Activated CD8-positive, alpha-beta memory T cell treated with anti-CD3 and anti-CD28 coated beads, Interleukin-2, amount 10 ng/mL, durations not matched to agents 7 days and 5 days (primary cell): ENCODE measurements at places on chromosomes 11 and 22. TPM values are rescaled to one million over a fixed set of nuclear protein-coding genes. Genes with fewer than 3 reads are reported as not detected.

GRCh38 chr11:124898711-124899110 is 1.0 kb upstream of the ROBO4 start:
- DNase-seq = no peak

DNA sequence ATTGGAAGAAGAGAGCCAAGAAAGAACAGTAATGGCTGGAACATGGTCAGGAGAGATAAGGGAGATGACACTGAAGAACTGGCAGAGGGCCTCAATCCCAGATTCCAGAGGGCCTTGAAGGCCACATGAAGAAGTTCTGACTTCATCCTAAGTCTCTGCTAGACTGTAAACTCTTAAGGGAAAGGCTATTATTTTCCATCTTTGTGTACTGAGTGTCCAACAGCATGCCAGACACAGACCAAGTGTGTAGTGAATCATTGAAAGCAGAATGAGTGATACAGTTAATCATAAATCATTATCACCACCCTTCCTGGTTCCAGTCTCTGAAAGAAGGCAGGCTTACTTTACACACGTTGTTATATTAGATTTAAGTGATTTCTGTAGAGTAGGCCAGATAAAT is 185.3 kb upstream of the C11orf87 start:
- DNase-seq = no peak

DNA sequence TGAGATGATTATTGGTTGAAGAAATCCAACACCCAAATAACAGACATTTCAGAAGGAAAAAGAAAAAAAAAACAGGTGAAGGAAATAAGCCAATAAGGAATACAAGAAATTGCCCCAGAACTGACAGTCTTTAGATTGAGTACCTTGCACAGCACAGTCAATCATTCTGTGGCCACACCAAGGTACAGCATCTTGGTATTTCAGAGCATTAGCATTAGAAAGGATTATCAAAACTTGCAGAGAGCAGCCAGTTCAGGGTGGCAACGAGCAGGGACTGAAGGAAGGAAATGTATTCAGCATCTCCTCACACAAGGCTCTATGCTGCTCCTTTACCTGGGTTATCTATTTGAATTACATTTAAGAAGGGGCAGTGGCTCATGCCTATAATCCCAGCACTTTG is 2.1 kb downstream of the ADA2 start:
- peak; percentile 60 for DNase-seq

DNA sequence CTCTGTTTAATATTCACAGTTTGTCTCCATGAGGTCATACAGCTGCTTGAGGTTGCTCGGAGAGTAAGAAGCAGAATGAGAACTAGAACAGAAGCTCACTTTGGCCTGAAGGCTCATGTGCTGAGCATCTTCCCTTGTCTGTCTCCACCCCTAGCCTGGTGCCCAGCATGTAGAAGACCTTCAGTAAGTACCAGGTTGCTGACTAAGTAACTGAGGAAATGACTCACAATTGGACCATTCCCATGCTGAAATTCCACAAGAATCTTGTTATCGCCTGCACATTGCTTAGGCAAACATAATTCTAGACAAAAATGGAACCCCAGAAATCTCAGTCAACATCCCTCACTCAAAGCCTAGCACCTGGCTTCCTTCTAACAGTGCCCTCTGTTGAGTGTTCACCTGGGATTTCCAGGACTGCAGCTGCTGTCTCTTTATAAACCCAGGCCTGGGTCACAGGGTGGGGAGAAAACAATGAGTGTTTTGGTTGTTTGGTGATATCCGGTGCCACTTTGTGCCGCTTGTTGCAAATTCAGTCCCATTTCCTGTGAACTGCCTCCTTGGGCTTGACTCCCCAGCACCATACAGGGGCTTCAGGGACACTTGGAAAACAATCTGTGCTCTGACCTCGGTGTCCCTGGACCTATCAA is 406.8 kb downstream of the ETS1 start:
- no peak for DNase-seq

GRCh38 chr11:18229501-18229900 is 7.1 kb downstream of the SAA4 start:
- no peak for DNase-seq

DNA sequence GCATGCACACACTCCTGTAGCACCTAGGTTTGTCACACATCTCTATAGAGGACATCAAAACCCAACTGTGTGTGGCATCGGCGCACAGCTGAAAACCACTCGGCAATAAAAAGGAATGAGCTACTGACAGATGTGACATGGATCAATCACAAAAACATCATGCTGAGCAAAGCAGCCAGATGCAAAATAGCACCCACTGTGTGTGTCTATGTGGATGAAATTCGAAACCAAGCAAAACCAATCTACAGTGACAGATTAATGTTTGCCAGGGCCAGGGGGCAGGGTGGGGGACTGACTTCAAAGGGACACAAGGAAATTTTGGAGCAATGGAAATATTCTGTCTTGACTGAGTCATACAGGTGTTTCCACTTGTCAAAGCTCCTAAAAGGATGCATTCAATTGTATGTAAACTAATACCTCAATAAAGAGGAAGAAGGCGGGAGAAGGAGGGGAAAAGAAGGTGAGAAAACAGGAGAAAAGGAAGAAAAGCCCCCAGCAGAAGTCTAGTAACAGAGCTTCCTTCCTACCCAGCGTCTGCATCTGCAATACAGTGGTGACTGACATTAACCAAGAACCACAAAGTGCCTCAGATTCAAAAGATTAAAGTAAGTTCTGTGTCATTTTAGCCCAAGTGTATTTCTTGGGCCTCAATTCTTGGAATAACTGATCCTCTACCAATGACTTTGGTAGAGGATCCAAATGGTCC is 49.8 kb downstream of the PACSIN2 start:
- peak; percentile 56 for DNase-seq

- no peak for DNase-seq
These were observed 15.4 kb upstream of the SOX10 start for GRCh38 chr22:37999640-38000272.

DNA sequence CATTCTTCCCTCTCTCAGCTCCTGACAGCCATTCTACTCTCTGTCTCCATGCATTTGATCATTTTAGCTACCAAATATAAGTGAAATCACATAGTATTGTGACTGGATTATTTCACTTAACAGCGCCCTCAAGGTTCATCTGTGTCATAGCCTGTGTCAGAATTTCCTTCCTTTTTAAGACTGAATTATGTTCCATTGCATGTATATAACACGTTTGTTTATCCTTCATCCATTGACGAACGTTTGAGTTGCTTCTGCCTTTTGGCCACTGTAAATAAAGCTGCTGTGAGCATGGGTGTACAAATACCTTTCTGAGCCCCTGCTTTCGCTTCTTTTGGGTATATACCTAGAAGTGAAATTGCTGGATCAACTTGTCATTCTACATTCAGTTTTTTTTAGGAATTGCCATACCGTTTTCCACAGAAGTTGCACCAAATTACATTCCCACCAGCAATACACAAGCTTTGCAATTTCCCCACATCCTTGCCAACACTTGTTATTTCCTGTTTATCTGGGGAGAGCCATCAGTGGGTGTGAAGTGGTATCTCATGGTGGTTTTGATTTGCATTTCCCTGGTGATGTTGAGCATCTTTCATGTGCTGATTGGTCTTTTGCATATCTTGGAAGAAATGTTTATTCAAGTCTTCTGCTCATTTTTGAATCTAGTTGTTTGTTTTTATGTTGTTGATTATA is 17.5 kb downstream of the GLB1L2 start:
- no peak for DNase-seq

DNA sequence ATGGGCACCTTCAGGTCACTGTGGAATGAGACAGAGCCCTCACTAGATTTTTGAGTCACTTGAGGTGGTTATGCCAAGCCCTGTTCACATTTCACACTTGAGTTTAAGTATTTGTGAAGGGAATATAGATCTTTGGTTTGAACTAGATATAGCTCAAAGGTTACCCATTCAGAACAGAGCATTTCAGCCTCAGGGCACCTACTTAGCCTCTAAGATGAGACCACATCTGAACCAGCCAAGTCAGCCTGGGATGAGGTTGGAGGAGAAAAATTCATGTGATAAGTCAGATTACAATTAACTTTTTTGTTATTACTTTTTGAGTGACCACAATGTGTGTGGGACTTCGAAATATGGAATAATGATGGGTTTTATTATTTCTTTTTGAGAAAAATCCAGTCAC is 127.8 kb downstream of the TEAD1 start:
- no peak for DNase-seq

- no peak for DNase-seq
These were observed 2.1 kb downstream of the LGALS1 start for GRCh38 chr22:37677493-37677974.

DNA sequence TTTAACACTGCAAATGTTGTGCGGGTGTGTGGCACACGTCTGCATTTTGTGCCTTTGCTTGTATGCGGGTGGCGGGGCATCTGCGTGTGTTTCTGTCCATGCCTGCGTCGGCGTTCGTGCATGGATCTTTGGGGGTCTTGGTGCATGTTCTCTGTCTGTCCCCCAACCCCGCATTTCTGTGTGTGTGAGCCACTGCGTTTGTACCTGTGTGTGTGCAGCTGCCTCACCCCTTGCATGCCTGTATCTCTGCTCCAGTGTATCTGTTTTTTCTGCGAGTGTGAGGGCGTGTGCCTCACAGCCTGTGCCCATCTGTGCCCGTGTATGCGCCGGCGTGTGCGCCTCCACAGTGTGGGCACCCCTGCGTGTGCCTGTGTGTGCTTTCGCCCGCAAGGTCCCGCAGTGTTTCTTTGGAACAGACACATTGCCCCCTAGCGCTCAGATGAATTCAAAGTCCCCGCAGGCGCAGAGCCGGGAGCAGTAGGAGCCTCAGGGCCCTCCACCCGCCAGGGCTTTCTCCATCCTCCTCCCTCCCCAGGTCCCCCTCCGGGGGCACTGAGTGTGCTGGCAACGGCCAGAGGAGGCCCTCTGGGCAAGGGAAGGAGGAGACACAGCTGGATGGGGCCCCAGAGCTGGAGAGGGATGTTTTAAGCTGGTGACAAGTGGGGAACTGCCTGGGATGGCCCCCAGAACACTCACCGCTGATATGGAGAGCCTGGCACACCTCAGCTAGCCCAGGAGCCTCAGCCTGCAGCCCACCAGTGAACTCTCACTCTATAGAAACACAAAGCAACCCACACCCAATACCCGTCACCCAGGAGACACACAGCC is 3.1 kb upstream of the MN1 start:
- DNase-seq = peak; percentile 65

- no peak for DNase-seq
These were observed 314.4 kb downstream of the CASP12 start for GRCh38 chr11:104583857-104584256.

DNA sequence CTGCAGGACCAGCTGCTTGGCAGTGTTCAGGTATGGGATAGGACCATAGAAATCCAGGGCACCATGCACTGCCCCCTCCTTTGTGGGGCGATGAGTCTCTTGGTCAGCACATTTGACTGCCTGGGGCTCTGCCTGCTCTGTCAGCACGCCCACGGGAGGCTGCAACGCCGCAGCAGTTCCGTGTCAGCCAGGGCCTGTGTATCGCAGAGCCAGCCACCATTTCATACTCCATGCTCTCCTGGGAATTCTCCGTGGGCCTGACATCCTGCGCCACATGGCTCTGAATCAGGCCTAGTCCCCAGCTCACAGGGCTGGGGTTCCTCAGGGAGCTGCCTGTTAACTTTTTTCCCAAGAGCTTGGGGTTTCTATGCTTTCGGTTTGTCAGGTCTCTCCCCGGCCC is 16.9 kb upstream of the RELT start:
- DNase-seq = no peak

GRCh38 chr22:22133910-22134309 is 110.7 kb upstream of the VPREB1 start:
- DNase-seq = no peak

DNA sequence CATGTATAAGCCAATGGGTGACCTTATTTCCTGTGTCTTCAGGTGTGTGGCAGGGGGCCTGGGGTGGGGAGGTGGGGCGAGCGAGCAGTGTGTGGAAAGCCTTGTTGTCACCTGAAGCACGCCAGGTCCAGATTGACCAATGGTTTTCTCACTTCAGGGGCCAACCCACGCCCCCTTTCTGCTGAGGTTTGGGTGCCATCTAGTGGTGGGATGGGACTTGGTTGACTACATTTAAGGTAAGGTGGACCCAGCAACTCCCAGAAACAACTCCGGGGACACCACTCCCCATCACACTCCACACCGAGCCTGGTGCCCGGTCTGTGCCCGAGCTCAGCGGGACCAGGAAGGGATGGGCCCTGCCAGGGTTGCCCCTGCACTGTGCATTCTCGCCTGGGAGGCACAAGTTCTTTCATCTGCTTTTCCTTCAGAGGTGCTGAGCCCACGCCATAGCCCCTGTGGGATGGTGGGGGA is 40.0 kb downstream of the TPCN2 start:
- peak; percentile 73 for DNase-seq

DNA sequence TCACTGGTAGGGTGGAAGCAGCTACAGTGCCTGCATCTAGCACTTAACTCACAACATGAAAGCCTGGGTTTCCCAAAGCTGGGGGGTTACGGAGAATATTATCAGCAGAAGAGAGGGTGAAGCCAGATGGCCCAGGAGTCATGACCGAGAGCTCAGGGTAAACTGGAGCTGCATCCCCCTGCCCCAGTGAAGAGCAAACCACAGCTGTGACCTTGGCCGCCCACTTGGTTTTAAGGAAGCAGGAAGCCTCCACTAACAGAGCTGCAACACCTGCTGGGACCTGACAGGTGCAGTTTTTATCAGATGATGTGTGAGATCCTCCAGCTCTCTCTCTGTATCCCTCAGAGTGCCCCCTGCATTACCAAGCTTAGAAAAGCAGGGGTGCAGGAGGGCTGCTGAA is 20.9 kb downstream of the TCP11L1 start:
- no peak for DNase-seq

TTC9C gene
- 49.2 TPM for total RNA-seq

MRGPRE gene
- not detected for total RNA-seq

SCN2B gene
- not detected for total RNA-seq

HOATZ gene
- not detected for total RNA-seq

LBHD1 gene
- 17.7 TPM for total RNA-seq

SHANK3 gene
- not detected for total RNA-seq

BDNF gene
- not detected for total RNA-seq

C11orf16 gene
- total RNA-seq = not detected

MUC15 gene
- not detected for total RNA-seq
